ENCODE measurements at places on chromosomes 7 and 10.

- no peak for DNase-seq
Observed at GRCh38 chr10:29600067-29600466, 34.7 kb downstream of the SVIL start.

- no peak for DNase-seq
Observed at GRCh38 chr10:88073682-88074081, 210.3 kb downstream of the PTEN start.

- DNase-seq: no peak
Observed at GRCh38 chr7:46493196-46493595, 572.1 kb upstream of the IGFBP3 start.

GRCh38 chr7:140670343-140670935, 2.3 kb upstream of the ADCK2 start:
- DNase-seq: no peak

GRCh38 chr10:36506697-36507496, 618.5 kb upstream of the ANKRD30A start:
- DNase-seq: no peak

GRCh38 chr10:122287570-122287969, 16.5 kb downstream of the BTBD16 start:
- no peak for DNase-seq

GRCh38 chr7:31104361-31105255, 52.5 kb downstream of the ADCYAP1R1 start:
- DNase-seq: no peak

GRCh38 chr7:13159003-13159402, 471.6 kb downstream of the ARL4A start:
- no peak for DNase-seq

DNA sequence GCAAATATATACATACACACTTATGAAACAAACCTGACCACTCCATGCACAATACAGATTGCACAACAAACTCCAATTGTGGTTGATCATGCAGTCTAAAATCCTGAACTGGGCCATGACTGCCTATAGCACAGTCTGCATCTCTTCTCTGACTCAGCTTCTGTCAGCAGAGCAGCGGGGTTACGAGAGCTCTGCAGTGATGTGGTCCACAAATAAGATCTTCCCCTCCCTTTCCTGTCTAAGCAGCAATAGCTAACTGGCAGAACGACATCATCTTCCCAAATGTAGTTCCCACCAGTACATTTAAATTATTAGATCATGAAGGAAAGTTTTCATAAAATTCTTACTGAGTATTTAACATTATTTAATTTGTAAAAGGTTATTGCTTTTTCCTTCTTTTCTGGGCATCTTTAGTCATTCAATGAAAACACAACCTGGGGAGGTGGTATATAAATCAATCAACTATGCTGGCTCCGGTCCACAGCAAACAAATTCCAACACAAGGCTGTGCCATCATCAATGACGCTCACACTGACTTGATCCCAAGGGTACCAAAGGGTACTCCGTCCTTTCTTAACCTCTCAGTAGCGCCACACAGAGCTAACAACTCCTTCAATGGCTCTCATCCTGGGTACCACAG, 17.1 kb downstream of the ARHGAP21 start:
- no peak for DNase-seq

GRCh38 chr10:78572565-78572964, 496.2 kb upstream of the ZMIZ1 start:
- no peak for DNase-seq

DNA sequence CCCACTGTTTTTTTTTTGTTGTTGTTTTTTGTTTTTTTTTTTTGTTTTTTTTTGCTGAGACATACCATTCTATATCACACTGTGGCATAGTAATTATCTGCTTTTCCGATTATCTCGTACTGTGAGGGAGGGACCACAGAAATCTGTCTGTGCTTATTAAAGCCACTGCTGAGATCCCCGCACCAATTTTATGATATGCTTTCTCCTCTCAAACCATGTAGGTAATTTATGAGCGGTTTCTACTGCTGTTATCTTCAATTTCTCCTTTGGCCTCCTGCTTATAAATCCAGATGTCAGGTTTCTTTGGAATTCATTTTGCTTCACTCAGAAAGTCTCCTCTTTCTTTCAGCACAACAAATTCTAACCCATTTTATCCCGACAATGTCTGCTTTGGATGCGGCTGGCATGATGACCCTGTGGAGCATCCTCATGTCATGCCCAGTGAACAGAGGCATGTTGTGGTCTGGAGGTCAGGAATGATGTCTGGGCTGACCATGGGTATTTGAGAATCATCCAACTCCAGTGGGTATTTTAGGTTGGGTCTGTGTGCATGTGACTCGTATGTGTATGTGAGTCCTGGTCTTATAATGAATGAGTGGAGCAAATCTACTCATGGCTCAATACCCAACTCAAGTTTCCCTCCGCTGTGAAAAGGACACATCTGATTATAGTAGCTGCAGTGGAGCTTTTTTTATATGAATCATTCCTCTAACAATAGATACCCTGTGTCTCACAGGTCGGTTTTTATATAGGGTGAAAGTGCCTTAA, 213.4 kb downstream of the GALNT17 start:
- no peak for DNase-seq

DNA sequence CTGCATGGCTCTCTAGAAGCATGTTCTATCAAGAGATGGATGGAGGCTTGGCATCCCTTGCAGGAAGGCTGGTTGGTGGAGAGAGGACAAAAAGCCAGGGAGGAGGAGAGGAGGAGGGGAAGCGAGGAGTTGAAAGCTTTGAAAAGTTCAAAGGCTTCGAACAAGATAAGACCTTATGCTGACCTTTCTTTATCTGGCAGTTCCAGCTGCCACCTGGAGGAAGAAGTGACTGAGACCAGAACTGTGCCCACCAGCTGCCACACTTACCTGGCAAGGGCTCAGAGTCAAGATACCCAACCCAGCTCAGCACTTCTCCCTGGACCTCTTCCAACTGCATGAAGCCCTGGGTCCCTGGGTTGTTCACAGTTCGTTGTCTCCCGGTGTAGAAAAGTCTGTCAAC, 14.8 kb downstream of the CCL24 start:
- DNase-seq: no peak

- DNase-seq: no peak
Observed at GRCh38 chr10:77902159-77902558, 24.4 kb downstream of the DLG5 start.

DNA sequence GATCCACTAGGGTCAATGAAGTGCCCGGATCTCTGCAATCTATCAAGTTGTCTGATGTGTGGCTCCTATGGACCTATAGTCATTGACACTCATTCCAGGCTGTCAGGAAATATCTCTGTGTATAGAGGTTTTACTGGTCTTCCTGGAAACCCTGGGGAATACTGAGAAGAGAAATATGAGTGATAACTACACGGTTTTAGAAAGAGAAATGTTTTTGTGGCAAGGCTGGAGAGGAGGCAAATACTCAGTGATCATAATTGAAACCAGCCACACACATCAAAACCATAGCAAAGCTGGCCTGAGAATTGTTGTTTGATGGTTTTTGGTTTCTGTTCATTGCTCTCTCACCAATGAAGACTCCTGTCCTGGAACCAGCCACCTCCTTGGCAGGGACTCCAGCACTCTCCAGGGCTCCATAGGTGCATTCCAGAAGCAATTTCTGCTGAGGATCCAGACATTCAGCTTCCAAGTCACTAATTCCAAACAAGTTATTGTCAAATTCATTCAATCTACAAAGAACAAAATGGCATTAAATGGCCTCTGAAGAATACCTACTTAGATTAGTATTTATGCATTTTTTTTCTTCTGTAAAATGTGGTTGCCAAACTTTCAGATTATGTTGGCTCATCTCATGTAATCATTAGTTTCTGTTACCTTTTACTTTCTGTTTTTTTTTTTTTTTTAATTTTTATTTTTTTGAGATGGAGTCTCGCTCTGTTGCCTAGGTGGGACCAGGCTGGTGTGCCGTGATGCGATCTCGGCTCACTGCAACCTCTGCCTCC, 108.6 kb upstream of the ABI1 start:
- no peak for DNase-seq

GRCh38 chr10:47195274-47195885, 104.6 kb upstream of the GDF10 start:
- DNase-seq: no peak

DNA sequence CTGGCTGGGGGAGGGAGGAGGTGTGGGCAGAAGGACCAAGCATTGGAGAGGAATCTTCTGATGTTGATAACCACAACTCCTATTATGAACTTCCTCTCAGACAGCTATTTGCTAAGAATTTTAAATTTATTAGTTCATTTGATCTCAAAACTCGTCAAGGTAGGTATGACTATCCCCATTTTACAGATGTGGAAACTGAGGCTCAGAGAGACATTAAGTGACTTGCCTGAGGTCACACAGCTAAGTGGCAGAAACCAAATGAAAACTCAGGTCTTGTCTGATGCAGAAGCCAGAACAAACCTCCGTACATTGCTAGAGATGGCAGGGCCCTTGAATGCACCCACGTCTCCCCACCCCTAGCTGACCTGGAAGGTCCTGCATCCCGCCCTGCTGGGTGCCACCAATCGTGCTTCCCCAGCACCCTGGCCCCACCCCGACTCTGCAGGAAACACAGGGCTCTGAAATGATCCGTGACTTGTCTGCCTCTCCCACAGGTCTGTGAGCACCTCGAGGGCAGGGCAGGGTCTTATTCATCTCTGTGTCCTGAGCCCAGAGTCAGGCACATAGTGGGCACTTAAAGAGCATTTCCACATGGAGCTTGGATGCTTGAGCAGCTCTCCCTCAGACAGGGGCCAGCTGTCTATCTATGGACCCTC, 5.6 kb upstream of the PALD1 start:
- DNase-seq: no peak

DNA sequence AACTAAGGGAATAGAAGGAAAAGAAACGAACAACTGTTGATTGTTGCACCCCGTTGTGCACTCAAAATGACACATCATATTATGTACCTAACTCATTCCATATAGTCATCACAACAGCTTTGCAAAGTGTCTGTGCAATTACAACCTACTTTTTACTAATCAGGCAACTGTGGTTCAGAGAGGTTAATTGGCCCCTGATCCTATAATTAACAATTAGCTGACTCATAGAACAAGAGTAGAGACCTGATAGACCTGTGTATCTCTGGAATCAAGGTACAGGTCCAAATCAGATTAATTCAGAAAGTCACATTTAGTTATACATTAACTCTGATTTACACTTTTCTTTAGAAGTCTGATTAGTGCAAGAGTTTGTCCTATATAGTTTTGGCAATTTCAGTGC, 122.5 kb upstream of the CDK13 start:
- DNase-seq: no peak

DNA sequence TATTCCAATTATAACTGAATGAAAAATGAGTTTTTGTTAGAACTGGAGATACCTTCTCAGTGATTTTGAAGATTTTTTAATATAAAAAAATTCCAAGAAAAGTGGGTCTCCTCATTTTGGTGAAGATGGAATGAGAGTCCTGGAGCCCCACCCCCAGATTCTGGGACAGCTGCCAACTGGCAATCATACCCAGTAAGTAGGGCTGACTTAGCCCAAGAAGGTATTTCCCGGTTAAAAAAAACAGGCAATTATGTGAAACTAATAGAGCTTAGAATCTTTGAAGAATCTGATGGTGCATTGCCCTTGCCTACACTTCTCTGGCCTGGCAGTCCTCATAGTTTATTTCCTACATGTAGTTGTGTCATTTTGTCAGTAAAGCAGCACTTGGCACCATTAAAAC, 52.8 kb upstream of the VWDE start:
- DNase-seq: no peak

DNA sequence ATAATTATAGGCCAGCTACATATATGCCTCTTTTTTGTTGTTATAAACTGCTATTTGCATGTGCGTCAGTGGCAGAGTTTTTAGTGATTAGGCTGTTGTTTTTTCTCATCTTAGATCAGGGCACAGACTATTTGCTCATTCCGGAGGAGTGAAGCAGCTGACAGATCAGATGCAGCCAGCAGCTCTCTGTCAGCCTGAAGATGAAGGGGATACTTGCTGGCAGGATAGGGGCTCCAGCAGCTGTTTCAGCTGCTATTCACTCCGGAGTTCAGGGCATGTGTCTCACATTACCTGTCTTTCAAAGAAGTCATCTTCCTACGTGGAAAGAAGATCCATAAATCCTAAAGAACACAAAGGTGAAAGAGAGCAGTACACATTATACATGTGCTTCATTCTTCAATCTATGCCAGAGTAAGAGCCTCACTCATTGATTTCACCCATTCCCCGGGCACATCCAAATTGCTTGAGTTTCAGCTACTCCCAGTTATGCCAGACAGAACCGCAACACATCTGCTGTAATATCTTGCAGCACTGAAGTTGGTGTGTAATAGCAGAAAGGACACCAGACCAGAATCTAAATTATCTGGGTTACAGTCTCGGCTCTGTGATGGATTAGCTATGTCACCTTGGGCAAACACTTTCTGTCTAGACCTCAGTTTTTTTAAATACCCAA, 182.8 kb upstream of the CHRM2 start:
- DNase-seq: no peak

- DNase-seq: no peak
Observed at GRCh38 chr7:117468174-117468573, 11.7 kb upstream of the CFTR start.

DNA sequence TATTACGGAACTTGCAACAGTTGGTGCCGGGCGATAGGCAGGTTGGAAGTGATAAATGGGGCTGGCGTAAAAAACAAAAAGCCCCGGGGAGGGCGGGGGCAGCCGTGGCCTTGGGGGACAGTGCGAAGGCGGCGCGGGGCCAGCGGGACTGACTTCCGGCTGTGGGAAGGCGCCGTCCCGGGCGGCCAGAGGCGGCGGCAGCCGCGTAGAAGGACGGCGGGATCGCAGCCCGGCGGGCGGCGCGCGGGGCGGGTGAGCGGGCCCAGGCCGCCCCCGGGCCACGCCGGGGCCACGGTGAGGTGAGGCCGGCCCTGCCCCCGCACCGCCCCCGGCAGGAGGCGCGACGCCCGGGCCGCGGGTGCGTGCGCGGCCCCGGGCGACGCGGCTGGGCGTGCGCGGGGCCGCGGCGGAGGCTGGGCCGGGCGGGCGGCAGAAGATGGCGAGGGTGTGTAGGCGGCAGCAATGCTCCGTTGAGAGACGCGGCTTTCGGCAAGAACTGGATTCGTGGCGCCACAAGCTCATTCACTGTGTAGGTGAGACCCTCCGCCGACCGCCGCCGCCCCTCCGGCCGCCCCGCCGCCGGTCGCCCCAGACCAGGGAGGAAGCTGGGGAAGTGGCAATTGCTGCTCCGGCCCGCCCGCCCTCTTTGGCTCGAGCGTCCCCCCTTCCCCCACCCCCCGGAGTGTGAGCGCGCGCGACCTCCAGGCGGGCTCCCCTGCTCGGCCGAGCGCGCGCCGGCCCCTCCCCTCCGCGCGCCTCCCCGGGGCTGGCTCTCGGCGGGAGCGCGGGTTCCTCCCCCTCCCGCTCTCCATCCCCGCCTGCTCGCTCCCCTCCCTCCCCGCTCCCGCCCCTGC, at the start of gene LCOR:
Gene LCOR (plus strand): TSS at position 432 of the 854 bp plus-strand sequence. CDS start 116,760 bp downstream, outside the sequence.
- DNase-seq: peak; percentile 75

GRCh38 chr7:158324397-158325360, 262.9 kb downstream of the PTPRN2 start:
- no peak for DNase-seq

- DNase-seq: no peak
Observed at GRCh38 chr10:89944138-89944537, 242.7 kb downstream of the KIF20B start.

DNA sequence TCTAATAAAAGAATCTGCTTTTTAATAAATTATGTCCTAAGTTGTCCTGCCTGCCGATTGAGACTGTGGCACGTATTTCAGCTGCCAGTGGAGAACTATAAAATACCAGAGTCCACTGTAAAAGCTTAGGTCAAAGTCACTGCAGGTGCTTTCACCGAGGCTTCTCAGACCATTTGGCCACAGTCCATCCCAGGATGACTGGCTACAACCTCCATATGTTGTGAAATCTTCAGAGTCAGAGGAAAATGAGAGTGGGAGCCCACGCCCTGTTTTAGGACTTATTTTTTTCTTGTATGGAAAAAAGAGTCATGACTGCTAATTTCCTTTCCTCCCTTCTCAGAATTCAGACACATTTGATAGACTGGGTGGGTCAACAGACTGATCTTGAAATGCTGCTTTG, 182.9 kb downstream of the ANK3 start:
- no peak for DNase-seq
